ENCODE measurements at places on chromosomes 16 and 17.
A peak's percentile ranks its signal among the peaks of the same experiment; 100 is the strongest.

DNA sequence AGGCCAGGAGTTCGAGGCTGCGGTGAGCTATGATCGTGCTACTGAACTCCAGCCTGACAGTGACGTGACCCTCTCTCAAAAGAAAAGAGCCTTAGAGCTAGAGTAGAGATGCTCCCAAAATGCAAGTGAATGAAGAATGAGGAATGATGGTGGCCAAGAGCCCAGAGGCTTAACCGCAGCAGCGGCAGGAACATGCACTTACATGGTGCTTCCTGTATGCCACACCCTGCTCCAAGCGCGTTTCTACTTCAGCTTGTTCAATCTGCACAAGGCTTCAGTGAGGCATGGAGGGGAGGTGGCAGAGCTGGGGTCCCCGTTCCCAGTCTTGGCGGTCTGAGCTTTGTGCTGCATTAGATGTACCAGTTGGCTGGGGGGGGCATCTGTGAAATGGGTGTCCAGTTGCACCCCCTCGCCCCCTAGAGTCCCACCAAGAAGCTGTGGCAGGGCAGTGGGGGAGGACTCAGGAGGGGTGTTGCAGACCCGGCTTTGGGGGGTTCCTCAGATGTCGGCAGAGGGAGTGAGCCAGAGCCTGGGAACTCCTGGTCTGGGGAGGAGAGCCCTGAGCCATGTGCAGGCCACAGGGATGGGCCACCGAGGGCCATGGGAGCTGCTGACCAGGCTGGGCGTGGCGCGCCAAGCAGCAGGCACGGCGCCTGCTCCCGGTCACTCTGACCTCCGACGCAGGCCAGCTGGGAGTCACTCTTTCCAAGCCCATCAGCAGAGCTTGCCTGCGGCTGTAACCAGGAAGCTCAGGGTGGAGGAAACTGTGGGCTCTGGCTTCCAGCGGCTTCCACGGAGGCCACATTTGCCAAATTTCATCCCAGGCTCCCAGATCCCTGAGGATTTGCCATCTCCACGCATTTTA is 260.1 kb downstream of the PARN start:
- DNase-seq = no peak

- DNase-seq = no peak
Measured at GRCh38 chr16:64132190-64132589, 989.7 kb downstream of the CDH11 start.

GRCh38 chr16:77866752-77867151 is 78.4 kb downstream of the VAT1L start:
- DNase-seq = no peak

- no peak for DNase-seq
Measured at GRCh38 chr17:44920565-44920940, 5.3 kb upstream of the GFAP start.

DNA sequence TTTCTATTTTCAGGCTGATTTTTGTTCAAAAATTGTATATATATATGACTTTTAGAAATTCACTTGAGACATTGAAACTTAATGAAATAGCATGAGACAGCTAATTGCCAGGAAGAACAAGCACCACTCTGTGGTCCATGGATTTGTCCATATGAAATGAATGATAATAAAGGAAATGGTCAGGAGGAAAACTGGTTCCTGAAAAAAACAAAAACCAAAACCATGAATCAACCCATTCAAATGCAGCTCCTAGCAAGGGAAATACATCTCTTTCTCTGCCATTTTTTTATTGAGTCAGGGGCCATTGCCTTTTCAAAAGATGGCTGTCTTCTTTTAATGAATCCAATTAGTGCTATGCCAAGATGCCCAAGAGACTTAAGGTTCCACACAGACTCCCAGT is 230.7 kb downstream of the SLC39A11 start:
- DNase-seq = no peak

GRCh38 chr17:28819582-28819981 is 23.0 kb downstream of the FAM222B start:
- DNase-seq = no peak

- DNase-seq = no peak
Measured at GRCh38 chr16:18048853-18049546, 287.5 kb downstream of the NPIPA8 start.

- no peak for DNase-seq
Measured at GRCh38 chr16:7566360-7566759, 233.7 kb downstream of the RBFOX1 start.

DNA sequence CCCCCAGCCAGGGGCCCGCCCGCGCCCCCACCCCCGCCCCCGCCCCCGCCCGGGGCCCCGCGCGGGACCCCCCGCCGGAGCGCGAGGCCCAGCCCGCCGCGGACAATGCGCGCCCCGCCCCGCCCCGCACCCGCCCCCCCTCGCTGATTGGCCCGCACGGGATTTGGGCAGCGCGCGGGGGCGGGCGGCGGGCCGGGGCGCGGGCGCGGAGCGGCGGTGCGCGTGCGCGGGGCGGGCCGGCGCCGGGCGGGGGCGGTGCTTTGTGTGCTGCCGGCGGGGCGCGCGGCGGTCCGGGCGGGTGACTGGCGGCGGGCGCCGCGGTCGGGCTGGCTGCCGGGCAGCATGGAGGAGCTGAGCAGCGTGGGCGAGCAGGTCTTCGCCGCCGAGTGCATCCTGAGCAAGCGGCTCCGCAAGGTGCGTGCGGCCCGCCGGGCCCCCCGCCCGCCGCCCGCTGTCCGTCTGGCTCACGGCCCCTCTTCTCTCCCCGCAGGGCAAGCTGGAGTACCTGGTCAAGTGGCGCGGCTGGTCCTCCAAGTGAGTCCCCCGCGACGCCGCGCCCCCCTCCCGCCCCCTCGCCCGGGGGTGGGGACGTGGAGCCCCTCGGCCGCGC is at the start of gene CBX2:
CBX2 (plus strand) TSS at position 255 of the 610 bp plus-strand sequence; CDS start at position 343, 88 bp downstream.
- DNase-seq = peak; percentile 83

GRCh38 chr16:10297341-10298006 is 88.4 kb upstream of the ATF7IP2 start:
- no peak for DNase-seq

- DNase-seq = peak; percentile 71
Measured at GRCh38 chr16:85393674-85394451, 219.3 kb upstream of the GSE1 start.

DNA sequence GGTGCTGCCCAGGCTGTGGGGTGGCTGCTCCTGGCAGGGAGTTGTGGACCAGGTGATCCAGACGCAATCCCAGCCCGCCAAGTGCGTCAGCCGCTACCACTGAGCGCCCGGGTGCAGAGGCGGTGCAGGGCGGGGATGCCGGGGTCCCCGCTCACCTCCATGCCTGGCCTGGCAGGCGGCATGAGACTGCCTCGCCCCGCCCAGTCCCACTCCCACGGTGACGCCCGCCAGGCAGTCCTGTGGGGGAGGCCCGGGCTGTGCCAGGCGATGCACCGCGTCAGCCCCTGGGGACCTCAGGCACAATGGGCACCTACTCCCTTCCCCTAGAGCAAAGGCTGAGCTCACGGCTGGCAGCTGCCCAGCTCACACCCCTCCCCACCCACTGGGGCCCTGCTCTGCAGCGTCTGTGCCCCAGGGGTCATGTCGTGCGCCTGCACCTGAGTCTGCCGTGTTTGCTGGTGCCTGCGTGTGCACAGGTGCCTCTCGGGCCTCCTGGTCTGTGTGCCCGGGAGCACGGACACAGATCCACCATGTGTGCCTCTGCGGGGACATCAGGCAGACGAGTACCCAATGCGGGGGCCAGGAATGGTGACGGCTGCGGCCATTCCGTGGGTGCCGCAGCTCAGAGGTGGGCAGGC is 5.3 kb downstream of the RPUSD1 start:
- DNase-seq = no peak

GRCh38 chr17:50051082-50051576 is 4.8 kb upstream of the ITGA3 start:
- DNase-seq = peak; percentile 81

DNA sequence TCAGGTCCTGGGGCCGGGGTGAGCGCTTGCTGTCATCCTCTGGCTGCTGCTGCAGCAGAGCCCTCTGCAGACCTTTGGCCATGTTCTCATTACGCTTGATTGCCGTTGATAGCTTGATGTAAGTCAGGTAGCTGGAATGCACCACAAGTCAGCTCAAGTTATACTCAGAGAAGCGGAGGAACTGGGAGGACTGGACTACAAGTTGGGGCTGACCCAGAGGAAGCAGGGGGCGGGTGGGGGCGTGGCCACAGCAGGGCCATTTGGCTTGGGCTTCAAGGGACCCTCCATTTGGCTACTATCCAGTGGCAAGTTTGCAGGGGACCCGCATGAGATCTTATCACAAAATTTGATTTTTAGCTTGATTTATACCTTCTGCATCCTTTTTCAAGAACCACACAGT is 19.0 kb upstream of the EVPL start:
- DNase-seq = no peak

- DNase-seq = no peak
Measured at GRCh38 chr17:27533874-27534815, 77.9 kb downstream of the KSR1 start.

GRCh38 chr16:47139561-47140185 is 4.1 kb downstream of the NETO2 start:
- DNase-seq = no peak

DNA sequence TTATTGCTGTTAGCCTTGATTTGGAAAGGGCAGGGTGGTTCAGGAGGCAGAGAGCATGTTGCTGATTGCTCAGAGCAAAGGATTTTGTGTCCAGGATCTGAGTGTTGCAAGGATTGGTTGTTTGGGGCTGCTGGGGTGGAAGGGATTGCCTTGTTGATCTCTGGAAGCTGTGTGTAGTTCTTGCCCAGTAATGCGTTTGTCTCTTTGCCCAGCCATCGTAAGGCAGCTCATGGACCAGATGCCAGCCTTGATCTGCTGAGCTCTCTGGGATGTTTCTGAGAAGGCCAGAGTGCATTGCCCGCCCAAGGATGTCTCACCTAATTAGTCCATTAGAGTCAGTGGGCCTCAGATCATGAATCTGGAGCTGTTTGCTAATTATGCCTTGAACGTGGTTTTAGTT is 33.6 kb downstream of the NKD1 start:
- DNase-seq = no peak

- peak; percentile 45 for DNase-seq
Measured at GRCh38 chr17:9002606-9003354, 18.5 kb upstream of the NTN1 start.

DNA sequence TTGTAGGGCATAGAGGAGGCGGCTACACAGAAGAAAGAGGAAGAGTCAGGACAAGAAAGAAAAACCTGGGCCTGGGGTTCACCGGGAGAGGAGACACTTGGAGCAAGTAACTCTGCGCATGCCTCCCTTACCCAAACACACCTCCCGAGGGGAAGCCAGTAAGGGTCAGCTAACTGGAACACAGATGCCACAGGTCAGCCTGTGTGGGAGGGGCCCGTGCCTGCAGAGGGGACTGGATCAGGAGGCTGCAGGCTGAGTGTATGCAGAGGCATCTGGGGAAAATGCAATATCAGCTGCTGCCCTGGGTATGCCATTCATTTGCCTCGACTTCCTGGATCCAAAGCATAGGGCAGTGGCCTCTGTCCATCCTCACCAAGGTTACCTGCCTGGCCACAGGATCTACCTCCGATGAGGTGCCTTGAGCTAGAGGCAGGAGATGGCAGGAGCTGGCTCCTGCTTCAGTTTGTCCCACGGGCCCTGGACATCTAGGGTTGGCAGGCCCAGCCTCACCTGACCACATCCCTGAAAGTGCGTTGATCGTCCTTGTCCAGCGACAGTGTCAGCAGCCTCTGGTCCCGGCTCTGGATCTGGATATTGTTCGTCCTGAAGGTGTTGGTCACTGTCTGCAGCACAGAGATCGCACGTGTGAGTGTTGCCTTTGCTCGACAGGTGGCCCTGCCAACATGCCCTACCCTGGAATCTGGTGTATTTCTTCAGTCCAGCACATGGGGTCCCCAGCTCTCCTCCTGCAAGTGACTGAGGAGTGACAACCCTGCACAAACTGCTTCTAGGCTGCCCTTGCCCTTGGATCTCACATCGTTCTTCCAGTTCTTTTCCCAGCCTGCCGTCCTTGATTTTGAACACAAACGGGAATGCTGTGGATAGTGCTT is 4.6 kb upstream of the MFSD6L start:
- DNase-seq = no peak

DNA sequence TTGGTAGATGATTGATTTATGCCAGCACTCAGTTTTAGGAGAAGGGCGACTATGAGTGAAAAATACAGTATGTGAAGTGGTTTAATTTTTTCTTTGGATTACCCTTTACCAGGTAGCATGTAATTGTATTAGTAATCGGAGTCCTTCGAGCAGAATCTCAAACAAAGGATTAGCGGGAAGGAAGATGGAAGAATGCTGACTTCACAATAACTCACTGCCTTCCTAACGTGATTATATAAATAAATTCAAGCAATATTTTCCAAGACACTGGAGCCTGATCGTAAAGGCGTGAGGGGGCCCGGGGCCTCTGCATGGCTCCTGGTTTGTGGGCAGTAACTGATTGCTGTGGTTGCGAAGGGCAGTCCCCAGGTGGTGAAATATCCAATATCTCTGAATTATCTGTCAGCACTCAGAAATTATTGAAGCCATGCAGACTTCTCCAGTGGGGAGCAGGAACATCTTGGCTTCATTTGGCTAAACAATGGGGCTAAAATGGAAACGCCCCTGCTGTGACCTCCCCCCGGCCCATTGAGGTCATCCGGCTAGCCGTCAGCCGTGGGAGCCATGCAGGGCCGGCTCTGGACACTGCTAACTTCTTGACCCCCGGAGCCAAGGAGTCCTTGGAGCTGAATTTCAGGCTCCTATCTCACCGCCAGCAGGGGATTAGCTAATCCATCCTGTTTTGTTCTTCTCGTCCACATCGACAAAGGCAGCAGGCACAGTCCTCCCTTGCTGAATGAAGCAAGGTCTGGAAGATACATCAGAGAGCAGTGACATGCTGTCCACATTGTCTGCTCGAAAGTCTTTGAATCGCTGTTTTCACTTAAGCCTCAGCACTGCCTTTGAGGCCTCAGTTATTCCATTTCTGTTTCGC is 295.9 kb upstream of the N4BP1 start:
- no peak for DNase-seq

- no peak for DNase-seq
Measured at GRCh38 chr16:75957870-75958269, 231.6 kb upstream of the CPHXL start.

DNA sequence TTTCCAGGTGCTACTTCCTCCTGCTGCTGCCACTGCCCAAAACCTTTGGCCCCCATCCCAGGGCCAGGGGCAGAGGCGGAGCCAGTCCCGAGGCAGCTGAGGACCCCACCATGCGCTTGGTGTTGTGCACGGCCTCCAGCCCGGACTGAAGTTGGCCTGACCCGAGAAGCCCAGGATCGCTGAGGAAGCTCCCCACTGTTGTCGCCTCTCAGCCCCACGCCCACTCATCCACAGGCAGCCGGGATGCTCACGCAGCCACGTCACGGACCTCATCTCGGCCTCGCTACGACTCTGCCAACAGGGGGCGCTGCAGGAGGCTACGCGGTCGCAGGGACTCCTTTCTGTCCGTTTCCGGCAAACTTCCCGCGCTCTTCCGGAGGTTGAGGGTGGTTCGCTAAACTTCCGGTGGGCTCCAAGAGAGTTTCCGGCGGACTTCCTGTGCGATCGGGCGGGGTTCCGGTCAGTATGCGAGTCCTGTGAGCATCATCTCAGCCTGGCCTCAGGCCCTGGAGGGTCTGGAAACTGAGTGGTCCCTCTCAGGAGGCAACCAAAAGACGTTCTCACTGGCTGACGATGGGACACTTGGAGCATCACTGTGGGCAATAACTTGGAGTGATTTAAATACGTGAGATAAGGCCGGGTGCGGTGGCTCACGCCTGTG is 12.4 kb downstream of the ZG16B start:
- peak; percentile 88 for DNase-seq
